ENCODE measurements at places on chromosomes 3 and 15.

GRCh38 chr3:106794442-106794841 is 582.8 kb upstream of the CCDC54 start:
- DNase-seq = no peak

- DNase-seq = no peak
These were observed 79.4 kb upstream of the FAM98B start for GRCh38 chr15:38374556-38374955.

DNA sequence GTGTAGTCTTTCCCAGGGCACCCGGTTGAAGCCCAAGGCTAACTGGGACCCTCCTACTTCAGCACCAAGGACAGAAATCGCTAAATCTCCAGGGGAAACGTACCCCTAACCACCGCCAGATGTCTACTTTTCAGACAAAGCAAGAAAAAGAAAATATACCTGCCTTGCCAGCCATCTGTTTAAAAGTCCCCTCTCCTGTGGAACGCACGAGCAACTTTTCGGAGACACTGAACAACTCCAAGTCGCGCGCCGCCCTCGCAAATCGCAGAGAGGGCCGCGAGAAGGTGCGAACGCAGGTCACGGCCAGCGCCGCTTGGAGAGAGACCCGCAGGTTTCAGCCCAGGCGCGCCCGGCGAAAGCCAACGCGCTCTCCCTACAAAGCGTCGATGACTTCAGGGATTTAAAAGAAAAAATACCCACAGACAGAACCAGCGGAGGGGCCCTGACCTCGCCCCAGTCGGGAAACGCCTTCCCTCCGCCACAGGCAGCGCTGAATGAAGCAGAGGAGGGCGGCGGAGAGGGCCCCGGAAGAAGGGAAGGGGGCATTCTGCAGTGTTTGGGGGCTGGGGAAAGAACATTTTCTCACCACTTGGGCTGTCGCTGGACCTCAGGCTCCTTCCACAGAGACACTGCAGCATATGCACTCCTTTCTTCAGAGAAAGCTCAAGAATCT is 213.1 kb downstream of the FGF12 start:
- DNase-seq = no peak

DNA sequence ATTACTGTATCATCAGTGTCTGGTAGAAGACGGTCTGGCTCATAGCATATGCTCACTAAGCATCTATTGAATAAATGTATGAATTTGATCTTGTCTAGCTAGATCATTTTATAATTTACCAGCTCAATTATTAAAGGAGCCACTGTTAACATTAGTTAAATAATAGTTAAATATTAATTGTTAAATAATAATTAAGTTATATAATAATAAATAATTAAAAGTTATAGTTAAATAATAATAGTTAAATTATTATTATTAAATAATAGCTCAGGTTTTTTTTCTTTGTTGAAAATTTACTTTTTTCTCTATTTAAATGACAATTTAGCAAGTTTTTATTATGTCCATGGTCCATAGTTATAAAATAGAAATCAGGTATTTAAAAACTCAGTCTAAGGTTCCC is 274.4 kb downstream of the OXSM start:
- no peak for DNase-seq

GRCh38 chr3:79236496-79236895 is 531.3 kb downstream of the ROBO1 start:
- no peak for DNase-seq

DNA sequence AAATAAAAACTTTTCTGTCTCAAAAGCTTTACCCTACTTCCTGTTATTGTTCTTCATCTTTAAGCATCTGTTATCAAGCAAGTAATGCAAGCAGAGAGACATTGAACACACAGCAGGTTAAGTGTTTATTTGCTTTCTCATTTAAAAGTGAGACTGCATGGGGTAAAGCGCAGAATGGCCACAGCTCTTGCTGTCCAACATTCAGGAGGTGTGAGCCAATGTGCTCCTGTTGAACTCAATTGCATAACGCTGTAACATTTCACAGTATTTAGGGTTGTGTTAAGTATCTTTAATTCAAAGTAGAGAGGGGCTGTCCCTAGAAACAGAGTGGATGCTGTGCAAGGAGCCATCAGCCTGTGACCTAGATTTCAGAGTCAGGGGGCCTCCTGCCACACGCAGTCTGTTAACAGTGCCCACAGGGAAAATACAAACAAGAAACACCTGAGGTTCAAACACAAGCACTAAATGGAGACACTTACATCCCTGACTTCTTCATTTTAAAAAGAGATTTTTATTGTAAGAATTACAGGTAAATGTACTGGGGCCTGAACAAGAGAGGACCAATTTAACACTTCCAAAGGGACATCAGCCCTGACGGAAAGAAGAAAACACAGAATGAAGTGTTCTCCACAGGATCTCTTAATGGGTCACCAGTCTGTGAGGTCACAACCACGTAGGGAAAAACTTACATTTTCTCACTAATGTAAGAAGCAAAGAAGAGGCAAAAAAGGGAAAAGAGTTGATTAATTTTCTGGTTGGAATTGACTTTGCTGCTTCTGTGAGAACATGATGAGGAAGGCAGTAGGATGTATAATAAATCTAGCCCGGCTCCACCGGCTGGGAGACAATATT is 815.1 kb downstream of the VGLL3 start:
- no peak for DNase-seq

GRCh38 chr15:31013863-31014607 is 22.6 kb upstream of the MTMR10 start:
- no peak for DNase-seq

DNA sequence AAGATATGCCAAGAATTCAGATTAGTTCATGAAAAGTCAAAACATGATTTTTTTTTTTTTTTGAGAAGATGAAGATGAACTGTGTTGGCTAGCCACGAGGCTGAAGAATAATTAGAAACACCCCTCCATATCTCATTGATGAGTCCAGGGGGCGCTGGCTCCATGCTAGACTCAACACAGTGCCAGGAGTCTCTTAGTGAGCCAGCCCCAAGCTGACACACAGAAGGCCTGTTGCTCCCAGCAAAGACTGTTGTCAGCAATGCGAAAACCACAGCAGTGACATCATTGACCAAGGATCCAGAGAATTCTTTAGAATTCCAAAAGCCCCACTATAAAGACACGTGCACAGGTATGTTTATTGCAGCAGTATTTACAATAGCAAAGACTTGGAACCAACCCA is 185.2 kb downstream of the ANXA2 start:
- no peak for DNase-seq

All from stimulated activated CD8-positive, alpha-beta memory T cell treated with anti-CD3 and anti-CD28 coated beads, Interleukin-15, amount 100 ng/mL, for 48 hours (primary cell).